ENCODE measurements at places on chromosomes 4 and X.

DNA sequence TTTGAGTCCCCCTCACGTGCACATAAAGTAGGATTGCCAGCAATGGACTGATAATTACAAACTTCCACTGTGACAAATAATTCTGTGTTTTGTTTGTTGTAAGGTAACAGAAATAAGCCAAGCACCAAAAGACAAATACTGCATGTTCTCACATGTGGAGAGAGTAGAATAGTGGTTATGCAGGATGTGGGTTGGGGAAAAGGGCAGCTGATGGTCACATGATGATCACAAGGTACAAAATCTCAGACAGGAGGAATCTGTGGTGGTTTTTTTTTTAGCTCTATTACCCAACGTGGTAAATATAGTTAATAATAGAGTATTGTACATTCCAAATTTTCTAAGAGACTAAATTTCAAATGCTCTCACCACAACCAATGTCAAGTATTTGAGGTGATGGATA is 182.3 kb downstream of the BANK1 start:
- no peak for DNase-seq

DNA sequence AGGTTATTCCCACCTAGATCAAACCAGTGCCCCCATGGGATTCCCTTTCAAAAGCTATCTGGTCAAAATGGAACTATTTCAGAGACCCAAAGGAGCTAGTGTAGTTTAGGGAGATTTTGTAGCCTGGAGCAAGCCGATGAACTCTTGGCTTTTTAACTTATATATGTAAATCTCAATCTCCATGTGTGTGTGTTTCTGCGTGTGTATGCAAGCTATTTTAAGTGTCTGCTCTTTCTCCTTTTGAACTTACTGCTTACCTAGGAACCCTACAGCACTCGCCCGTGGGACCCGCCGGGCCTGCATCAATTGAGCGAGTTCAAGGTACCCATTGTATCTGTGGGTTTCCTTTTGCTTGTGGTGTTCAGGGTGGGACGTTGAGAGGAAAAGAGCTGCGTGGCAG is 10.4 kb downstream of the CSTF2 start:
- no peak for DNase-seq

GRCh38 chr4:87540146-87541058 is 11.2 kb upstream of the SPARCL1 start:
- DNase-seq: no peak

- DNase-seq: no peak
Measured at GRCh38 chr4:76003035-76003434, 4.3 kb downstream of the CXCL9 start.

- no peak for DNase-seq
Measured at GRCh38 chrX:132433001-132433400, 55.8 kb downstream of the MBNL3 start.

- no peak for DNase-seq
Measured at GRCh38 chr4:1230316-1230715, 18.6 kb downstream of the CTBP1 start.
